ENCODE measurements at places on chromosomes 1 and 21.

DNA sequence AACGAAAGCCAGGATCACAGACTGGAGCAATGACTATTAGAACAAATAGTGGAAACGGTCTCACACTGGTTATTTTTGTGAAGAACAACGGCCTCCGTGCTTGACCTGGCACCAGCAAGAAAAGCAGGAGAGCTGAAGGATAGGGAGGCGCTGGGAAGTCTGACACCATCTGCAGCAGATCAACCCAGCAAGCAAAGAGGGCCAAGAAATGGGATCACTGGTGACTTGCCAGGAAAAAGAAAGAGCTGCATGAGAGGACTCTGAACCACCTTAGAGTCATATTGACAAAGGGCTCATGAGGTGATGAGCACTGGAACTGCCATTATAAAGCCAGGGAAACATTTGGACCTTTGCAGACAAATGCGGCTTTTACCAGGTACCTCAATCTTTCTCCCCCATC, 25.0 kb downstream of the MTOR start:
- H3K36me3 ChIP-seq: peaks cover 55% of the 10 kb centered on the region
- H3K4me1 ChIP-seq: peaks cover 18% of the 10 kb centered on the region
- no peak for DNase-seq
- H3K27me3 ChIP-seq: no peaks in the 10 kb centered on the region
- H3K27ac ChIP-seq: peak overlapping the region; percentile 78

DNA sequence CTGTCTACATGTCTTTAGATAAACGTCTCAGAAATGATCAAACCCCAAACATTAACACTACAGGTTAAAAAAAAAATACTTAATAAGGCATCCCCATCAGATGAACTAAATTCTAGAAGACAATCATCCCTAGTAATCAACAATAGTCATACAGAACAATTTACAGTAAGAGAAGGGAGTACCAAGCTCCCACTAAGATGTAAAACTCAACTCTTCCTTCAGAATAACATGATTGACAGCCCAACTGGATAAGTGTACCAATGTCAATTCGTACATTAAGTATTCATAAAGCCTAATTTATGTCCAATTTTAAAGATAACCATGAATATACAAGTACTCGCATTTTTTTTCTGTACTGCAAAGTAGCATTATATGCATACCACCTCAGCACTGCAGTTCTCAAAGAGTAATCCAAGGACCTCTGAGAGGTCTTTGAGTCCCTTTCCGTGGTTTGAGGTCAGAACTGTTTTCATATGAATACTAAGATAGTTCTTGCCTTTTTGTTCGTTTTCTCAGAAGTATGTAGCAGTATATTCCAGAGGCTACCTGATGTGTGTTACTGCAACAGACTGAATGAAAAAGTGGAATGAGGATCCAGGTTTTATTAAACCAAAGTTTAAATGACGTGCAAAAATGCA, 6.6 kb downstream of the SCAF4 start:
- no peak overlapping the region for H3K27ac ChIP-seq
- H3K36me3 ChIP-seq: peaks cover 8% of the 10 kb centered on the region
- H3K4me1 ChIP-seq: peaks cover 39% of the 10 kb centered on the region
- no peak overlapping the region for H3K4me3 ChIP-seq

DNA sequence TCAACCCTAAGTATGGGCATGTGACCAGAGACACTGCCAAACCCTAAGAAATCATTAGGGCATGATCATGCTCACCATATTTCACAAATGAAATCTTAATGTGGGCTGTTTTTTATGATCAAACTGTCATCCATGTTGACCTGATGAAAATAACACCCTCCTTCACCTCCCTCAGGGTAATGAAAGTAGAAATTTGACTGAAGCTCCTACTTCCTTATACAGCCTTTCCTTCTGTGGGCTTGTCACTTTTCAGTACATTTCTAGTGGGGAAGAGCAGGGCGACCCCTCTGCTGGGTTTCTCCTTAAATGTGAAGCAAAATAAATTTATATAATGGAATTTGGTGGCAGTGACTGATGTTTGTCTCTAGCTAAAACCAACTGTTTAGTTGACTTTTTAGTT, 25.9 kb downstream of the IVNS1ABP start:
- no peak for DNase-seq
- H3K36me3 ChIP-seq: peaks cover 48% of the 10 kb centered on the region
- H3K4me3 ChIP-seq: no peak overlapping the region
- no peaks in the 10 kb centered on the region for H3K27me3 ChIP-seq

DNA sequence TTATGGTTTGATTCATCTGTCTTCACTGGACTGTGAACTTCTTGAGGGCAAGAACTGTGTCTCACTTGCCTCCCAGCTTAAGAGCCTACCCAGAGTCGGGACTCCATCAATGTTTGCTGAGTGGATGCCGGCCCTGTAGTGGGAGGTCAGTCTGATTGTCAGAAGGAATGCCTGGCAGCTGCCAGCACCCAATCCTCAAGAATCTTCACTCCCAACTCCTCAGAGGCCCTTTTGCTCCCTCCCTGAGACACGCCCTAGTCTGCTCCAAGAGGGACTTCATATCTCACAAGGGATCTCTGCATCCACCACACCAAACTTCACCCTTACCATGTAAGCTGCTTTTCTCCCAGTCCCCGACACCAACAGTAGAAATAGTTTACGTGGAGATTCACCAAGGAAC, 15.2 kb upstream of the KDM4A start:
- no peaks in the 10 kb centered on the region for H3K4me1 ChIP-seq
- DNase-seq: no peak
- no peaks in the 10 kb centered on the region for H3K36me3 ChIP-seq

- peaks cover 62% of the 10 kb centered on the region for H3K4me1 ChIP-seq
- H3K27me3 ChIP-seq: no peaks in the 10 kb centered on the region
- DNase-seq: no peak
Observed at GRCh38 chr1:9792156-9793042, 31.4 kb downstream of the CLSTN1 start.

GRCh38 chr1:7811476-7811875, 27.4 kb downstream of the PER3 start:
- H3K27me3 ChIP-seq: no peaks in the 10 kb centered on the region
- no peak overlapping the region for H3K27ac ChIP-seq

DNA sequence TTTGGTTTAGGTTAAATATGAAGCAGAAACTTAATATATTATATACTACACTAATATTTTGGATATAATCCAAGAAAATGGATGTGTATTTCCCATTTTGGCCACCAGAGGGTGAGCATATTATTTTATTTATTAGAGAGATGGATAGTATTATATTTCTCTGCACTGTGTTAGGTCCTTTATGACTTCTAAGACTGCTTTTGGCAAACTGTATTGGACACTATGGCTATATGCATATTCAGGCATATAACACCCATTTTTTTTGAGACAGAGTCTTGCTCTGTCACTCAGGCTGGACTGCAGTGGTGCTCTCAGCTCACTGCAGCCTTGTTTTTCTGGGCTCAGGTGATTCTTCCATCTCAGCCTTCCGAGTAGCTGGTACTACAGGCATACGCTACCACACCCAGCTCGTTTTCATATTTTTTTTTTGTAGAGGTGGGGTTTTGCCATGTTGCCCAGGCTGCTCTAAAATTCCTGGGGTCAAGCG, 17.8 kb upstream of the PGM1 start:
- peak; percentile 15 for DNase-seq
- no peak overlapping the region for H3K27ac ChIP-seq
- no peaks in the 10 kb centered on the region for H3K36me3 ChIP-seq
- no peaks in the 10 kb centered on the region for H3K27me3 ChIP-seq
- no peak overlapping the region for H3K4me3 ChIP-seq

DNA sequence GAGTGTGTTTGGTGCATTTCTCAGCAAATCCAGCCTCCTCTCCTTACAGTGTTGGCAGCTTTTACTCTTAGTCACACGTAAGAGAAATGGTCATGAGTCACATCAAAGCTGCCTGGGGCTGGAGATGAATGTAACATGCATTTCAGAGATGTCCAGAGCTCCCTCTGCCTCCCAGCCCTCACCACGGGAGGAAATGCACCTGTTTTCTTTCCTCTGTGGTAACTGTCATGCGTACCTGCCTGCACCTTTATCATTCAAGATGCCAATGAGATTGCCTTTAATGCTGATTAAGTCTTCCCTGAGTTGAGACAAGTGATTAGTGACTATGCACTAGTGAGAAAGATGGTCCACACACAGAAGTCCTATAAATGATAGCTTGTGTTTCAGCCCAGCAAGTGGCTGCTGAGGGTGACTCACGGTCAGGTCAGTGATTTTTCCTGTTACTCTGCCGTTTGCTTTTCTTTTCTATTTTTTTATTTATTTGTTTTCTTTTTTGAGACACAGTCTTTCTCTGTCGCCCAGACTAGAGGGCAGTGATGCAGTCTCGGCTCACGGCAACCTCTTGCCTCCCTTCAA, 277.3 kb upstream of the FMN2 start:
- H3K4me1 ChIP-seq: peaks cover 35% of the 10 kb centered on the region
- no peak for DNase-seq
- no peak overlapping the region for H3K27ac ChIP-seq
- no peak overlapping the region for H3K4me3 ChIP-seq

DNA sequence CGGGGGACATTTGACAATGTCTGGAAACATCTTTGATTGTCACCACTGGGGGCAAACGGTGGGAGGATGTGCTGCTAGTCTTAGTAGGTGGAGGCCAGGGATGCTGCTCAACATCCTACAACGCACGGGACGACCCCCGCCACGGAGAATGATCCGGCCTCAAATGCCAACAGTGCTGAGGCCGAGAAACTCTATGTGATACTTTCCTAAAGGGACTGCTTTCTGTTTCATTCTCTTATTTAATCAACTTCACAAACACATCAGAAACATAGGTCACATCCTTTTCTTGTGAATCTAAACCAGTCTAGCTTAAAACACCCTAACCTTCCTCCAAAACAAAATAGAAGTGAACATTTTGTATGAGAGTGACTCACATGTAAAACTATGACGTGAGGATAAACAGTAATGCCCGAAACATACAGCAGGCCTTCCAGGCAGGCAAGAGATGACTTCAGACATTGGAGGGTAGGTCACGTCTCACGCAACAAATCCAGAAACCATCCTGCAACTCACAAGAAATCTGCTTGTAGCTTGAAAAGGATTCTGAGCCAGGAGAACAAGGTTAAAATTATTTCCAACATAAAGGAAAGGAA, 37.2 kb upstream of the ETS2 start:
- peak; percentile 49 for DNase-seq
- peaks cover 48% of the 10 kb centered on the region for H3K4me1 ChIP-seq
- peak overlapping the region; percentile 100 for H3K27ac ChIP-seq
- H3K27me3 ChIP-seq: no peaks in the 10 kb centered on the region
- peak overlapping the region; percentile 81 for H3K4me3 ChIP-seq
- H3K36me3 ChIP-seq: peaks cover 13% of the 10 kb centered on the region

GRCh38 chr1:58885998-58886397, 102.2 kb upstream of the JUN start:
- H3K27ac ChIP-seq: peak overlapping the region; percentile 65
- no peaks in the 10 kb centered on the region for H3K36me3 ChIP-seq
- no peaks in the 10 kb centered on the region for H3K27me3 ChIP-seq
- peaks cover 35% of the 10 kb centered on the region for H3K4me1 ChIP-seq
- no peak overlapping the region for H3K4me3 ChIP-seq

GRCh38 chr1:201648066-201648906, 109.4 kb downstream of the NAV1 start:
- H3K4me3 ChIP-seq: no peak overlapping the region
- H3K27ac ChIP-seq: no peak overlapping the region
- DNase-seq: no peak
- H3K36me3 ChIP-seq: no peaks in the 10 kb centered on the region

DNA sequence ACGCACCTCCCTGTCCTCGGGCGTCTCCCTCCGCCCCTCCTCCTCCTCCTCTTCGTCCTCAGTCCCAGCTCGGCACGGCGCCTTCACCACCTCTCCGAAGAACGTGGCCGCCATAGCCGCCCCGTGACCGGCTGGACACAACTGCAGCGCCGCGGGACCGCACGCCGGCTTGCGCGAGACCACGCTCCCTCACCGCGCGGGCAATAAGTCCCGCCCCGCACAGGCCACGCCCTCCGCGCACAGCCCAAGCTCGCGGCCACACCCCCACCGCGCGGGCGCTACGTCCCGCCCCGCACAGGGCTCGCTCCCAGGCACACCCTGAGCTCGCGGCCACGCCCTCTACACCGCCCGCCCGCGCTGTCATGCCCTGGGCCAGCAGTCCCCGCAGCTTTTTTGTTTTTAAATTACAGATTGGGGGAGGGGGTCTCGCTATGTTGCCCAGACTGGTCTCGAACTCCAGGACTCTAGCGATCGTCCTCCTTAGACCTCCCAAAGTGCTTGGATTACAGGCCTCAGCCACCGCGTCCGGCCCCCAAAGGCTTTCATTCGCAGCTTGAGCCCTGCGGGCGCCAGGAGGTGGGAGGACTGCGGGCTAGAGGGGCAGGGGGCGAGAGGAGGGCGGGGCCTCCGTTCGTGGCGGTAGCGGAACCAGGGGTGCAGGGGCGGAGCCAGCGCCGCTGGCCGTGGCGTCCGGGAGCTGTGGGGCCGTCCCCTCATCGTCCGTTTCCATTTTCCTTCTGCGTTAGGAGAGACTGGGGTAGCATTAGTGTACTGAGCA, at the start of gene PSMG1:
Gene PSMG1 (minus strand): TSS at position 180 of the 778 bp plus-strand sequence. CDS start 66 bp downstream, at position 114.
- DNase-seq: peak; percentile 92
- peak within 1 kb of the TSS; percentile 98 for H3K4me3 ChIP-seq
- peaks cover 54% of the 10 kb centered on the region for H3K4me1 ChIP-seq
- no peaks in the 10 kb centered on the region for H3K27me3 ChIP-seq

DNA sequence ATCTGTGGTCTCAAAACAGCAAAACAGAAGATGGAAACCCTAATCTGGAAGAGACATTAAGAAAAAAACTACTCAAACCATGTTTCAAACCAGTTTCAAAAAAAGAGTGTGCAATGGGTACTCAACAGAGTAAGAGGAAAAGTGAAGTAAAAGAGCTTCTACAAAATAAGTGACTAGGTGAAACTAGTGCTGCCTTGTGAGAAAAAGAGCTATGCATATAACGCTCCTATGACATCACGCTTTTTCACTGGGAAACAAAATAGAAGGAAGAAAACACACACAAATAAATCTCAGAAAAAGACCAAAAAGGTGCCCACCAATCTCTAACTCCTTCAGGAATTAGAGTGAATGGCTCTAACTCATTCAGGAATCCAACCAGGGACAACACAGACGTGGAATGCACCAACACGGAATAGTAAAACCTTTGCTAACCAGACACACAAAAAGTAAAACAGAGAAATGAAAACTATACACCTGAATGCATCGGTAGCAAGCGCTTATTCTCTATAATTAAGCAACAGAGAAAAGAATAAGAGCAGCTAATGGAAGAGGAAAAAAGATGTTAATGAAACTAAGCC, 1.3 kb downstream of the FOXJ3 start:
- DNase-seq: no peak
- H3K27me3 ChIP-seq: no peaks in the 10 kb centered on the region
- peak overlapping the region; percentile 91 for H3K27ac ChIP-seq
